Retinal pigment epithelial cell (primary cell): ENCODE measurements at places on chromosomes 2 and 18.

DNA sequence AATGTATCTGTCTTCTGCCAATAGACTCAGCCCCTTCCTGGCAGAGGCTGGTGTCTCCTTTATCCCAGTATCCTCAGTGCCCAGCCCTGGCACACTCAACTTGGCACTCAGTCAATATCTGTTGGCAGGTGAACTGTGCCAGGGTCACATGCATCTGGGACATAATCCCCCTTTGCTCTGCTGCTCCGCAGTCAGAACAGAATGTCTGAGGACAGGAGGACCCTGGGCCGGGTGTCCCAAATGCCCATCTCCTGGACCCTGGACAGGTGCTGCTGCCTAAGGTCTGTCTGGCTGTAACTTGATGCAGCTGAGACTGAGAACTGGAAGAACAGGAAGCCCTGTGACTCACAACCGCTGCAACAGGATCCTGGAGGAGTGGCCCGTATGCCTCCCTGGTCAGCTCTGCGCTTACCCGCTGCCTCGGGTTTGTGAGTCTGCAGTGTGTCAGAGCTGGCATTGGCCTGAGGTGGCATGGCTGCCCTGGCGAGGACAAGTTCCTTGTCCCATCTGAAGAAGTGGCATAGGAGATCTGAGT, 11.4 kb downstream of the HK2 start:
- DNase-seq = peak; percentile 79

GRCh38 chr2:210591663-210592062, 35.3 kb downstream of the CPS1 start:
- no peak for DNase-seq

DNA sequence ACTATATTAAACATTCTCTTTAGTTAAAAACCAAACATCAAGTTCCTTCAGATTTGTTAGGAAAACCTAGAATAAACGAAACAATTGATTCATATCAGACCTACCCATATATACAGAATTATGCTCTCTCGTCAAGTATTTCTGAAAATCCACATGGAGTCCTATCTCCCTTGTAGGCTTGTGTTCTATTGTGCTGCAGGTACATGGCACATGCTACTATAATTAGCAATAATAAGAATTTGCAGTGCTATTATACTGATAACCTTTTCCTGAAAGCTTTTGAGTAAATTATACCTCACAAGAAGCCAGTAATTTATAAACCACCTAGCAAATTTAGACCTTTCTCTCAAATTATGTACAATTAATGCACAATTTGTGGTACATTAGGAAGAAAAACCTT, 158.6 kb upstream of the STK17B start:
- no peak for DNase-seq

GRCh38 chr2:181642086-181642485, 14.8 kb downstream of the CERKL start:
- no peak for DNase-seq

GRCh38 chr2:149766339-149766738, 178.8 kb upstream of the MMADHC start:
- no peak for DNase-seq

DNA sequence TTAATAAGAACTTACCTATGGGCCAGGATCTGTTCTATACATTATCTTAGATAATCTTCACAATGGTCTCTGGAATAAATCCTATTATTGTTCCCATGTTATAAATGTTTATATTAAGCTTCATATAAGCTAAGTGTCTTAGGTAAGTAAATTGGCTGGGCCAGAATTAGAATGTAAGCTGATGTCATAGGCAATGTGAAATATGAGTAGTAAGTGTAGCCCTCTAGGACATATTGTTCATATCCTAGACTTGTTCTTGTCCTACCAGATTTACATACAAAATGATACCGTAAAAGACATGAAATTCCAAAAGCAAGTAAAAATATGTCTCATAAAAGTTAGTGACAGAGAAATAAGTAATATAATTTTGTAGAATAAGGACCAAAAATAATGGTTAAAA, 89.9 kb downstream of the CDH19 start:
- no peak for DNase-seq
